ENCODE measurements at places on chromosomes 5 and 9. TPM values are rescaled to one million over a fixed set of nuclear protein-coding genes. Genes with fewer than 3 reads are reported as not detected.

GRCh38 chr5:33258553-33258952 lies 182.2 kb upstream of the TARS1 start:
- peak; percentile 72 for DNase-seq

INSL4 gene
- not detected for total RNA-seq

DNA sequence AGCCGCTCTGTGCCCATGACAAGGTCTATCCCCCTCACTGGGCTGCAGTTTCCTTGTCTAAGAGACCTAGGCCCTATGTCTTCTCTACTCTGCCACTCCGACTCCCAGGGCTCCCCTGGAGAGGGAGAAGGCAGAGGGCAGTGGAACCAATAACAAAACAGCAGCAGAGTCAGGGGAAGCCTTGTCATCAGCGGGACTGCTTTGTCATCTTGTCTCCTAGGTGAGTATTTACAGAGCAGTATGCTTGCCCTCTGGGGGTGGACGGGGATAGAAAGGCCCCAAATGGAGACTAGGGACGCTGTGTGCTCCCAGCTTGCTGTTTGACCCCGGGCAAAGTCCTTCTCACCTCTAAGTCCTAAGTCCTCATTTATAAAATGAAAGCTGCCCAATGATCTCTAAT lies 318.5 kb downstream of the CDK5RAP2 start:
- no peak for DNase-seq

STK32A gene
- 1.3 TPM for total RNA-seq

TIMD4 gene
- not detected for total RNA-seq

LHX3 gene
- total RNA-seq, result not detected

- DNase-seq, result no peak
Measured at GRCh38 chr5:6486074-6486473, 37.4 kb downstream of the UBE2QL1 start.

LCN12 gene
- total RNA-seq, result not detected

GRCh38 chr5:138180183-138180782 lies 1.4 kb downstream of the KIF20A start:
- DNase-seq, result peak; percentile 71

PRSS3 gene
- 30.7 TPM for total RNA-seq

GRCh38 chr5:172897481-172898217 lies 61.6 kb upstream of the RPL26L1 start:
- peak; percentile 95 for DNase-seq

DNA sequence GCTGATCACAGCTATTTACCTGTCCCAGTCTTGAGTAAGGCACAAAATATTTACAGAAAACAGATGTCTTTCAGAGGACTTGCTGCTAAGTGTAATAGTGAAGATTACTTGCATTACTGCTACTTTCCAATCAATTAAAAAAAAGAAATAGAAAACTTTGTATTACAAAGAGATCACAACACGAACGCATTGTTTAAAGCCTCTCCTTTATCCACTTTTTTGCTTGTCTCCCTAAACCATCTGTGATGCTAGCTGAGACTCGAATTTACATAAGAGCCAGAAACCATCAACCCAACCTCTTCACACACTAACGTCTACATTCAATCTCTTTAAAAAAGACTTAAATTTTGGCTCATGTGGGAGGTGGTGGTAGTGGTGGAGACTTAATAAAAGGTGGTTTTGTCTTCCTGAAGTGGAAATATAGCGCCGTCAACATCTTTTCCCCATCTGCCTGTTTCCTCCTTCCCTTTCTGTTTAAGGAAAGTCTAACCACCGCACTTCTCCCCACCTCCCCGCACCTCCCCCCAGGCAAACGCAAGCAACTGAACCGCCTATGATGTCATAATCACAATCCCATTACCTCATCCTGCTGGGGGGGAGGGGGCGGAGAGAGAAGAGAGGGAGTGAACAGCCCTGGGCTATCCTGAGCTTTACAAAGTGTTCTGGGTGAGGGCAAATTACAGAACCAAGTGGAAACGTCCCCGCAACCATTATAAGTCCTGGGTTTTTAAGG lies 948 bp upstream of the FAM53C start:
- DNase-seq, result peak; percentile 85

GRCh38 chr5:113252066-113252465 lies 182.7 kb downstream of the TSSK1B start:
- no peak for DNase-seq

GRCh38 chr9:89394412-89394811 lies 76.1 kb downstream of the SECISBP2 start:
- DNase-seq, result no peak

- no peak for DNase-seq
Measured at GRCh38 chr5:2674456-2674855, 77.0 kb downstream of the IRX2 start.

DNA sequence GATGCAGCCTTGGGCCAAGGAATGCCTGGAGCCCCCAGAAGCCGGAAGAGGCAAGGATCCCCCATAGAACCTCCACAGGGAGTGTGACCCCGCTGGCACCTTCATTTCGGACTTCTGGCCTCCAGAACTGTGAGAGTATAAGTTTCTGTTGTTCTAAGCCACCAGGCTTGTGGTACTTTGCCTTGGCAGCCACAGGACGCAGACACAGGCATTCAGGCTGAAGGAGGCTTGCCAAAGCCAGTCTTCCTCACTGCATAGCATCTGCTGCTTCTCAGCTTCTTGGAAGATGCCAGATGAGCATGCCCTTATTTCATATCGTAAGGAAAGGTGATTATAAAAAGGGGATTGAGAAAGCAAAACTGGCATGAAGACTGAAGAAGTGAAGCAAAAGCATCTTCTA lies 61.1 kb upstream of the TAS2R1 start:
- DNase-seq, result no peak

DNA sequence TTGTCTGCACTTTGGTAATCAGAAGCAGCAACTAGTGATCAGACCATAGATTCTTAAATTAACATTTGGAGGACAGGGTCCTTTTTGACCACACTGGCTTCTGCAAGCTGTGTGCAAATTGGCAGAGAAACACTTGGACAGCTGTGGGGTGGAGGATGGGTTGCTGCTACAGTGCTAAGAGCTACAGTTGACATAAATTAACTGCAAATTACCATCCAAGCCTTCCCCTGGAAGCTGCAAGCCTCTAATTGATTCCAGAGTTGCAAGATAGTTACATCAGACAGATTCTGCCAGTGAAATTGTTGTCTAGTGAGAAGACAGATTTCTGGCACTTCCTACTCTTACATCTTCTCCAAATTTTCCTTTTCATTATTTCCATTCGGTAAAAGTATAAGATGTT lies 517.7 kb downstream of the DIRAS2 start:
- peak; percentile 31 for DNase-seq

SECISBP2 gene
- total RNA-seq, result 19.0 TPM

- DNase-seq, result no peak
Measured at GRCh38 chr9:136520053-136520540, 25.8 kb downstream of the NOTCH1 start.

All from GM23248 (cell line).